ENCODE measurements at places on chromosomes 7 and 10. TPM values are rescaled to one million over a fixed set of nuclear protein-coding genes. Genes with fewer than 3 reads are reported as not detected.

GRCh38 chr7:158467562-158467961 lies 120.1 kb downstream of the PTPRN2 start:
- no peak for DNase-seq

GRCh38 chr7:74405899-74406512 lies 47.7 kb upstream of the GTF2IRD1 start:
- DNase-seq, result no peak

ACSL5 gene
- 6.6 TPM for polyA plus RNA-seq

ARHGAP21 gene
- polyA plus RNA-seq, result 105 TPM

GRCh38 chr10:98172073-98172472 lies 37.6 kb downstream of the R3HCC1L start:
- DNase-seq, result peak; percentile 67

DNA sequence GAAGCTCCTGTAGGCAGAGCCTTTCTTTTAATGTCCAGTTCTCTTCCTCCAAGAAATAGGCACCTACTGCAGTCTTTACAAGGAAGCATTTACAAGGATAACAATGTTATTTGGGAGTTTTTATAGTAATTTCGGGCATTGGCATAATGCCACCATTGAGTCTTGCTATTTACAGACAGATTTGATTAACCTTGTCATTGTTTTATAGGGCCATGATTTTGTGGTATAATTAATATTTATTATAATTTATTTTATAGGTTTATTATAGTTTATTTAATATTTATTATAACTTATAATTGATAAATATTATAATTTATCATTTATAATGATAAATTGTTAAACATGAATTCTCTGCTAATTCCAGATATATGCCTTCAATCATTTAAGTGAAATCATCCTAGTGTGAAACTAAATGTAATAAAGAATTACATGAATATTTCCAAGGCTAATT lies 573 bp upstream of the POT1 start:
- DNase-seq, result no peak

- peak; percentile 90 for DNase-seq
Observed at GRCh38 chr7:142459551-142459963, 201.7 kb upstream of the PRSS58 start.

KCNIP2 gene
- polyA plus RNA-seq, result 0.37 TPM

DDC gene
- polyA plus RNA-seq, result not detected

GRCh38 chr10:3203972-3204371 lies 31.4 kb upstream of the PITRM1 start:
- DNase-seq, result no peak

GRCh38 chr10:87887146-87887545 lies 23.7 kb downstream of the PTEN start:
- DNase-seq, result no peak

- DNase-seq, result no peak
Observed at GRCh38 chr10:95694665-95695064, 938 bp upstream of the TCTN3 start.

DNA sequence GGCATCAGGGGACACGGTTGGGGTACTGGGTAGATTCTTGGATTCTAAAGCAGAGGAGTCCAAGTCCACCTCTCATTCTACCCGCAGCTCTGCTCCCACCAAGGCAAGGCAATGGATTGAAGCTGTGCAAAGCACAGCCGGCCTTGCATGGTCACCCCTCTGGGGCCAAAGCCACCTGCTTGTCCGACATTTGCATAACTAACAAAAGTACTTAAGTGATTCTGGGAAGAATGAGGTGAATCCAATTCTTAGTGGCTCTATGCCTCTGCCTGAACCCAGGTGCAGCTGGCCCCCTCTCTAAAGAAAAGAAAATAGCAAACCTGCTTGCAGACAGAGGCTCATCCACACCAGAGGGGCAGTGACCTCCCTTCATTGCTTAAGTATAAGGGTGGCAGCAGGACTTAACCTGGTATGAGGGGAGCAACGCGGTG lies 10.7 kb upstream of the COBL start:
- DNase-seq, result no peak

- peak; percentile 95 for DNase-seq
Observed at GRCh38 chr10:126397640-126398382, 9.5 kb upstream of the ADAM12 start.

SCART1 gene
- polyA plus RNA-seq, result 0.84 TPM

CYP3A4 gene
- not detected for polyA plus RNA-seq

- no peak for DNase-seq
Observed at GRCh38 chr7:131265227-131265626, 62.4 kb upstream of the MKLN1 start.

ZNF680 gene
- polyA plus RNA-seq, result 2.2 TPM

LRIT1 gene
- polyA plus RNA-seq, result not detected

DNA sequence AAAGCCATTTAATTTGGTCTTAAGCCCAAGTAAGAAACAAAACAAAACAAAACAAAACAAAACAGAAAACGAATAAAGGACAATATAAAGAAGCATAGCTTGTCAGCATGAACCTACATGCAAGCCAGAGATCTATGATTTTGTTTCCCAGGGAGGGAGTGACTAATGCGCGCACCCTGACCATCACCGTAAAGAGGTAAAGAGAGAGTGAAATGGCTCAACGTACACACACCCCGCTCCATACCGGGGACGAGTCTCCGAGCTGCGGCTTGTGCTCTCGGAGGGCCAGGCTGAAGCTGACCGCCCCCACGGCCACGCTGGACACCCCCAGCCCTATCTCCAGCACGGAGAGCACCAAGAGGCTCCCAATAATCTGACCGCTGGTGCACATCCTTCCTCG lies 1.1 kb downstream of the TMEM196 start:
- no peak for DNase-seq

TAS2R41 gene
- polyA plus RNA-seq, result not detected

CYP17A1 gene
- not detected for polyA plus RNA-seq

DNA sequence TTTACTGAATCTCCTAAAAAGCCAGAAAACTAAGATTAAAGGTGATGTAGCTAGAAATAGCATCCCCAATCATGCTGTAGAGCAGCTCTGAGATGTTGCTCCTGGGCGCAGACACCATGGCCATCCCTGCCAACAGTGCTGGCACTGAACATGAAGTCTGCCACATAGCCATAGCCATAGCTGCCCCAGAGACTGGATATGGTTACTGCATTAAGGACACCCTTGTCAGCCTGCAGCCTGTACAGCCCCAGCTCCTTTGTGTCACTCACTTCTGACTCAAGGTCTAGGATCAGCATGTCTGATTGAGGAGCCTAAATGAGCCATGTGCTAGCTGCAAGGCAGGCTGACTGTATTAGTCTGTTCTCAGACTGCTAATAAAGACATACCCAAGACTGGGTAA lies 284.6 kb downstream of the RPS24 start:
- DNase-seq, result no peak

GRCh38 chr7:23210506-23210905 lies 28.7 kb downstream of the NUP42 start:
- no peak for DNase-seq

GJD4 gene
- polyA plus RNA-seq, result not detected

DNA sequence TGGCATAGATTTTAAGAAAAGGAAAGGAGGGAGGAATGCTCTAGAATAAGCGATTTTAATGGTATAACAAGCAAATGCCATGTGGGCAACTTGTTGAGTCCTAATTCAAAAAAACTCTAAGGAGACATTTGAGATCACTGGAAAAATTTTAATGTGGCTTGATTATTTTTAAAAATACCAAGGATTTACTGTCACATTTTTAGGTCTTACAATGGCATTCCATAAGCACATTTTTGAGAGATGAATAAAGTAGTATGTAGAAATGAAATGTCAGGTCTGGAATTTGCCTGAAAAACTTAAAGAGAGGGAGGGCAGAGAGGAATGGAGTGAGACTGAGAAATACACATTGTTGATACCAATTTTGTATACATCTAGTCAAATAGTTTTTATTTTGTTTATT lies 20.3 kb downstream of the NCAPG2 start:
- DNase-seq, result peak; percentile 11

DNA sequence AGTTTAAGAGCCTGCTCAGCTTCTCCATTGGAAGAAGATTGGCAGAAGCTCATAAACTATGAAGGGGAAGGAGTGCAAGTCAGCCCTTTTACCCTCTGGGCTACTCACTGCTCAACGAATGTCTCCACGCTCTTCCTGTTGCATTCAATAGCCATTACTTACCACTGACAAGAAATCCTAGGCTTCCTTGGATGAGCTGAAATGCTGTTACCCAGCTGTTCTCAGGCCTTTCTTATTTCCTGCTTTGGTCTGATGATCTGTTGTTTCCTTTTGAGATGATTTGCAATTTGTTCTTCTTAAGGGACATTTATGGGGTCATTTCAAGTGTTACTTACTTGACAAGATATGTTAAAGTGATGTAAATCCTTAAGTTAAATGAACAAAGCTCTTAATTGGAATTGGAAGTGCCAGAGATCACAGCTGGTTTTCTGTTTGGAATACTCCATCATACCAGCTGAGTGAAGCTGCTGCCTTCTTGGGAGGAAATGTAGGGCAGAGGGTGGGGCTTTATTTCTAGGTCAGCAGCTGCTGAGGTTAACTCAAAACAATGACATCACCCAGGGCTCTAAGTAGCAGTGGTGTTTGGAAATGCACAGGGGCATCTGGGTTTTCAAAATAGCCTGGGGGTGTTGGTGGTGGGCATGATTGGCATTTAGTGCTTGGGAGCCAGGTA lies 170.0 kb downstream of the PRKCQ start:
- peak; percentile 51 for DNase-seq

GRCh38 chr7:1534330-1535099 lies 4.0 kb downstream of the MAFK start:
- DNase-seq, result no peak

MRPS17 gene
- 14.6 TPM for polyA plus RNA-seq

- DNase-seq, result no peak
Observed at GRCh38 chr10:132096223-132096622, 30.5 kb downstream of the JAKMIP3 start.

DNA sequence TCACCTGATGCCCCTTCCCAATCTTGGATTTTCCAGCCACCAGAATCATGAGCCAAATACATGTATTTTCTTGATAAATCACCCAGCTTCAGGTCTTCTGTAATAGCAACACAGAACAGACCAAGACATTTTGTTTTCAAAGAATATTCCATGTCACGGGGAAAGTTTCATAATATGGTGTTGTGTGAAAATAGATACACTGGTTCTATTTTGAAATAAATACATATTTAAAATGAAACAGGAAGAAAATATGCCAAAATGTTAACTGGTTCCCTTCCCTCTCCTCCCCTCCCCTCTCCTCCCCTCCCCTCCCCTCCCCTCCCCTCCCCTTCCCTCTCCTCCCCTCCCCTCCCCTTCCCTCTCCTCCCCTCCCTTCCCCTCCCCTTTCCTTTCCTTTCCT lies 30.3 kb upstream of the CAMK1D start:
- no peak for DNase-seq

UPP1 gene
- polyA plus RNA-seq, result 9.4 TPM

GRCh38 chr7:142240546-142240945 lies 17.3 kb downstream of the PRSS58 start:
- no peak for DNase-seq

ZYX gene
- polyA plus RNA-seq, result 85.6 TPM

- DNase-seq, result peak; percentile 64
Observed at GRCh38 chr10:17220652-17221100, 7.4 kb upstream of the VIM start.

- peak; percentile 89 for DNase-seq
Observed at GRCh38 chr7:71633551-71634008, 501.6 kb downstream of the GALNT17 start.

GRCh38 chr10:28890121-28890950 lies 213.0 kb downstream of the BAMBI start:
- peak; percentile 35 for DNase-seq

PYROXD2 gene
- 15.9 TPM for polyA plus RNA-seq

TFPI2 gene
- 57.6 TPM for polyA plus RNA-seq

- no peak for DNase-seq
Observed at GRCh38 chr10:110865809-110866482, 5.8 kb upstream of the PDCD4 start.

GPC2 gene
- polyA plus RNA-seq, result 0.60 TPM

MYH16 gene
- polyA plus RNA-seq, result not detected

GRCh38 chr10:48758411-48758810 lies 73.7 kb downstream of the WDFY4 start:
- DNase-seq, result no peak

DNA sequence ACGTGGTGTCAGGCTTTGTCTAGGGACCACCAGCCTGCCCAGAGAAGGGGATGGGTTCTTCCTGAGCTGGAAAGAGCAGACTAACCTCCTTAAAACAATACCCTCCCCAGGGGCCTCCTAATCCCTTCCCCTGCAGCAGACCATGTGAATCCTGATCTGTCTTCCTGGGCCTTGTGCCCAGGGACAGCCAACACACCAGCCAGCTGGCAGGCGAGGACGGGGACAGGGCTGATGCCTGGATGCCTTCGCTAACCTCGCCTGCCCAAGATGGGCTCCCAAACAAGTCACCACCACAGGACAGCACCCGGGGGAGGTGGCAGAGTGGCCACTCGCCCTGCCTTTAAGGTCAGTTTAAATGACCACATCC lies 17.6 kb downstream of the PODXL start:
- DNase-seq, result no peak

DNA sequence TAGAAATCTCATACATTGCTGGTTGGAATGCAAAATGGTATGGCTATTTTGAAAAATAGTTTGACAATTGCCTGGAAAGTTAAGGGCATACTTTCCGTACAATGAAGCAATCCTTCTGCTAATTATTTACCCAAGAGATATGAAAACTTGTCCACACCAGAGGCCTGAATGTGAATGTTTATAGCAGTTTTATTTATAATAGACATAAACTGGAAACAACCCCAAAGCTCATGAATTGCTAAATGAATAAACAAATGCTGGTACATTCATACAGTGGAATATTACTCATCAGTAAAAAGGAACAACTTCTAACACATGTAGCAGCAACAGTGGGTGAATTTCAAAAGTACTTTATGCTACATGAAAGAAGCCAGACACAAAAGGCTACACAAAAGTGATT lies 42.7 kb downstream of the MMRN2 start:
- DNase-seq, result no peak

DNA sequence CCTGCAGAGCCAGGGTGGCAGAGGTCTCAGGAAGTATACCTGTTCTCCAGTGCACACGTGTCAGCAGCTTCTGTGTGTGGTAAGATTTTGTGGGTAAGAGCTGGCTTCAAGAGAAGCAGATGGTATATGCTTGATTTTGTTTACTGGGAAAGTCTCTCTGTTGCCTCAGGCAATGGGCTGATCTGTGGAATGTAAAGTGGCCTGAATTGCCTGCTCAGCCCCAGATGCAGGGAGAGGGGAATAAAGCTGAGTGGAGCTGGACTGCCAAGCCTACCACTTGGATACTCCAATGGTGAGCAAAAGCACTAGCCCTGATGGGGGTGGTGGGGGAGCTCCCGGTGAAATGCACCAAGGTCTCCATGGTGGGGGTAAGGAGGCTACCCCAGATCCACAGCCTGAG lies 156.1 kb downstream of the WDR11 start:
- no peak for DNase-seq
